ENCODE measurements at places on chromosomes 4 and X.

- no peaks in the 10 kb centered on the region for H3K27me3 ChIP-seq
- no peak overlapping the region for H3K27ac ChIP-seq
- H3K4me1 ChIP-seq, result no peaks in the 10 kb centered on the region
Measured at GRCh38 chr4:93319041-93319440, 509.5 kb upstream of the ATOH1 start.

DNA sequence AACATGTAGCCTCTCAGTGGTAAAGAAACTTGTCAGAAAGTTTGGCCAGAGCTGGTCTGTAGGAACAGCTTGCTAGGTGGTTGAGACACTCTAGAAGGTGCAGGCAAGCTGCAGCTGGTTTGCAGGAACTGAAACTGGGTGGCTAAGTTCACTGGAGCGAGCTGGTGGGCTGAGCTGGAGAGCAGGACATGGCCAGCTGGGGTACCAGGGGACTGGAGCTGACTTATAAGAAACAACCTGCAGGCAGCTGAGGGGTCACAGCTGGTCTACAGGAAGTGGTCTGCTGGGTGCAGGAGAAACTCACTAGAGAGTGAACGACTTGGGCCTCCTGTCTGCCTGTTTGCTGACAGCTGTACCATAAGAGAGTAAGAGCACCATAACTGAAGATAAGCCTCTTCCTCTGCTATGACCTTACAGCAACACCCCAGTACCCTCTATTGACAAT is 157.1 kb upstream of the LNX1 start:
- H3K36me3 ChIP-seq, result no peaks in the 10 kb centered on the region
- no peak overlapping the region for H3K27ac ChIP-seq
- H3K4me1 ChIP-seq, result no peaks in the 10 kb centered on the region
- peaks cover 8% of the 10 kb centered on the region for H3K27me3 ChIP-seq
- H3K4me3 ChIP-seq, result no peak overlapping the region

DNA sequence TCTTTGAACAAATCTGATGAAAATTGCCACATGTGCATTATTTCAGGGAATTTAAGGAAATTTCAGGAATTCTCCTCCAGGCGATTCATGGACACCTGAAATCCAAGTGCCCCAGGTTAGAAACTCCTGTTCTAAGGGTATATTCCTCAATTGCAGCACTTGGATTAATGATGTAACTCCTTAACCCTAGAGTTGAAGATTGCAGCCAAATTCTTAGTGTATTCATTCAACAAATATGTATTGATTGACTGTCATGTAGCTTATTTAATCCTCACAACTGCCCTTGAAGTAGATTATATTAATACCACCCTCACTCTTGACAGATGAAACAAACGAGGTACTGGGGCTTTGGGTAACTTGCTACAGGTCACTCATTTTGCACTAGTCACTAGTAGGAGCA is 11.3 kb downstream of the CETN2 start:
- no peaks in the 10 kb centered on the region for H3K4me1 ChIP-seq
- H3K36me3 ChIP-seq, result no peaks in the 10 kb centered on the region
- no peak for DNase-seq
- peaks cover 4% of the 10 kb centered on the region for H3K27me3 ChIP-seq

- no peaks in the 10 kb centered on the region for H3K27me3 ChIP-seq
- H3K4me1 ChIP-seq, result peaks cover 46% of the 10 kb centered on the region
- H3K36me3 ChIP-seq, result no peaks in the 10 kb centered on the region
- peak within 1 kb of the TSS; percentile 89 for H3K4me3 ChIP-seq
Measured at GRCh38 chr4:7043284-7044136, at the start of gene TADA2B. Gene TADA2B (plus strand): TSS chr4:7043372. CDS start chr4:7043580, 208 bp downstream.

DNA sequence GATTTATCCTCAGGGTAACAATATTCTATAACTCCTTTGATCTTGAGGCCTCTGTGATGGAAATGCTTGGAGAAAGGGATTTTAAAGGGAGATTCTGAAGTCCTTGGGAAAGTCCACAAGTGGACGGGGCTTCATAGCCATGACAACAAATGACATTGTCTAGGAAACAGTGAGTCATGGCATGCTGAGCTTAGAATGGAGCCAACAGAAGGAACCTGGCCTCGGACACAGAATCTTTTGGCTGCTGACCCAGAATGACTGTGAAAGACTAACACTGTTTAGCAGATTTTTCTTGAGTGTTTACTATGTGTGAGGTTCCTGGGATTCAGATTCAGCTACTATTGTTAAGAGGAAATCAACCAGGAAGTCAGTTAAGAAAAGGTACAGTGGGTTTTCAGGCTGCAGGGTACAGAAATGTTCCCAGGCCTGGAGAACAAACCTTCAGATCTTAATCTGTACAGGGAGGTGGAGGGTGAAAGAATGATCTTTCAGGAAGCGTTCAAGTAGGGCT is 18.1 kb upstream of the CXCL2 start:
- no peak for DNase-seq
- H3K27ac ChIP-seq, result no peak overlapping the region
- no peaks in the 10 kb centered on the region for H3K36me3 ChIP-seq
- H3K4me1 ChIP-seq, result no peaks in the 10 kb centered on the region
- H3K4me3 ChIP-seq, result no peak overlapping the region

GRCh38 chr4:151569650-151570049 is 160.7 kb downstream of the FHIP1A start:
- DNase-seq, result no peak
- H3K27me3 ChIP-seq, result peaks cover 11% of the 10 kb centered on the region
- H3K4me1 ChIP-seq, result no peaks in the 10 kb centered on the region
- no peak overlapping the region for H3K4me3 ChIP-seq
- H3K36me3 ChIP-seq, result no peaks in the 10 kb centered on the region
- H3K27ac ChIP-seq, result no peak overlapping the region

- peaks cover 21% of the 10 kb centered on the region for H3K27me3 ChIP-seq
- no peak overlapping the region for H3K27ac ChIP-seq
- no peak overlapping the region for H3K4me3 ChIP-seq
- H3K4me1 ChIP-seq, result peaks cover 2% of the 10 kb centered on the region
Measured at GRCh38 chr4:169774466-169775445, 17.0 kb upstream of the HPF1 start.

DNA sequence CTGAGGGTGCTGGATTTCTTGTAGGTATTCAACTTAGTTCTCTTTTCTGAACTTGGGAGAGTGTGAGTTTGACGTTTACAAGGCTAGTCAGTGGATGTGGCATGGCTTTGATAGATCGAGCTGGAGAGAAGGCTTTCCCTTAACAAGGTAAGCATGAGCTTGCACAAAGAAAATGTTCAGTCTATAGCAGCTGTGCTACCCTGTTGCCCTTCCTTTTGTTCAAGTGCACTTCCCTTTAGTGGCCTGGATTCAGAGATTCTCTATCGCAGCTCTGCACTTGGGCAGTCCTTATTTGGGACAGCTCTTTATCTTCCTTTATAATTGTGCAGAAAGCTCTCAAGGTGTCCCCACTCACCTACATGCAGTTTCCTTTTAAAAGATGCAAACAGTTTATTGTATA is 198.0 kb downstream of the ARHGAP24 start:
- no peaks in the 10 kb centered on the region for H3K27me3 ChIP-seq
- no peak for DNase-seq

- no peaks in the 10 kb centered on the region for H3K36me3 ChIP-seq
- H3K4me3 ChIP-seq, result no peak overlapping the region
- H3K27ac ChIP-seq, result no peak overlapping the region
- DNase-seq, result no peak
Measured at GRCh38 chr4:52016981-52017380, 3.2 kb downstream of the LRRC66 start.

DNA sequence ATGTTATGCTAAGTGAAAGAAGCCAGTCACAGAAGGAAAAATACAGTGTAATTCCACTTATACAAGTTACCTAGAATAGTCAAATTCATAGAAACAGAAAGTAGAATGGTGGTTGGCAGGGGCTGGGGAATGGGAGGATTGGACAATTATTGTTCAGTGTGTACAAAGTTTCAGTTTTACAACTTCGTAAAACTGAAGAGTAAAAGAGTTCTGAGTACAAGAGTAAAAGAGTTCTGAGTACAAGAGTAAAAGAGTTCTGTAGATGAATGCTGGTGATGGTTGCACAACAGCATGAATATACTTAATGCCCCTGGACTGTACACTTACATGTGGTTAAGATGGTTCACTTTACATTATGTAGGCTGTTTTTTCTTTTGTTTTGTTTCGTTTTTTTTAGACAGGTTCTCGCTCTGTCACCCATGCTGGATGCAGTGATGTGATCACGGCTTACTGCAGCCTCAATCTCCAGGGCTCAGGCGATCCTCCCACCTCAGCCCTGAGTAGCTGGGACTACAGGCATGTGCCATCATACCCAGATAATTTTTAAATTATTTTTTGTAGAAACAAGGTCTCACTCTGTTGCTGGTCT is 230.9 kb downstream of the SOWAHB start:
- no peak overlapping the region for H3K4me3 ChIP-seq
- no peak for DNase-seq
- no peaks in the 10 kb centered on the region for H3K36me3 ChIP-seq
- peaks cover 5% of the 10 kb centered on the region for H3K27me3 ChIP-seq

DNA sequence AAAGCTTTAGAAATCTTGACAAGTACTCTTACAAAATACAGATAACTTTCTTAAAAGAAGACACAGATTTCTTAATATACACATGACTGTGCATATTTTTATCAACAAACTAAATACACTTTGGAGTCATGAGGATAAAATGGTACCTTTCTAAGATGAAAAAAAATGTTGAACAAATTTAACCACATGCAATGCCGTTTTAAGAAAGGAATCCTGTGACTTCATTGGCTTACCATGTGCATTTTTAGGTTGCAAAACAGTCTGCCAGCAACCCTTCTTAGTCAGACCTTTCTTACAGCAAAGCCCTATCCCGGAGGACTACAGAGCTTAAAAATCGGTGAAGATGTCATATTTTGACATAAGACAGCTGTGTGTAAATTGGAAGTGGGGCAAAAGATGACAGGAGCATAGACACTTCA is 51.7 kb downstream of the GASK1B start:
- no peaks in the 10 kb centered on the region for H3K36me3 ChIP-seq
- no peaks in the 10 kb centered on the region for H3K4me1 ChIP-seq
- no peak overlapping the region for H3K27ac ChIP-seq

DNA sequence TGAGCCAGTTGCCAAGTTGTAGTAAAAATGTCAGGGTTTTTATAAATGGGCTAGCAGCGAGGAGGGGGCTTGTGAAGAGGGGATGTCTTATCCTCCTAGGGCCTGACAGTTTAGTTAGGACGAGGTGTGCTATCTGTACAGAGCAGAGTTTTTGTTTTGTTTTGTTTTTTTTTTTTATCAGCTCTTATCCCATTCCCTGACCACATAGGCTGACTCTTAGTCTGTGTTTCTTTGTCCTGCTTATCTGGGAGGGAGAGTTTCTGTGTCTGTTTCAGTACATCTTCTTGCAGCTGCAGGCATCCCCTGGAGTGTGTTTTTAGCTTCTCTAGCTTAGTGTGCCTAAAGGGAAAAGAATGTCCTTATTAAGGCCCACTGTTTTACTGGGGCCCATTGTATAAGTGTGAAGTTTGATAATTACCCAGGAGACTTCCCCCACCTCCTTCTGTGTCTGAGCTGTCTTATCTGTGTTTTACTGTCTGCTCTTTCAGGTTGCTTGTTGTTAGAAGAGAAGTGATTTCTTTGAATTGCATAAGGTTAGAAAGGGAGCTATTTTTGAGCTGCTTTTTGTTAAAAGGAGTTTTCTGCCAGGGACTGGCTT is 32.0 kb downstream of the PAGE2 start:
- no peak overlapping the region for H3K27ac ChIP-seq
- no peak for DNase-seq
- no peaks in the 10 kb centered on the region for H3K36me3 ChIP-seq
- no peak overlapping the region for H3K4me3 ChIP-seq
- peaks cover 28% of the 10 kb centered on the region for H3K4me1 ChIP-seq
- H3K27me3 ChIP-seq, result no peaks in the 10 kb centered on the region

DNA sequence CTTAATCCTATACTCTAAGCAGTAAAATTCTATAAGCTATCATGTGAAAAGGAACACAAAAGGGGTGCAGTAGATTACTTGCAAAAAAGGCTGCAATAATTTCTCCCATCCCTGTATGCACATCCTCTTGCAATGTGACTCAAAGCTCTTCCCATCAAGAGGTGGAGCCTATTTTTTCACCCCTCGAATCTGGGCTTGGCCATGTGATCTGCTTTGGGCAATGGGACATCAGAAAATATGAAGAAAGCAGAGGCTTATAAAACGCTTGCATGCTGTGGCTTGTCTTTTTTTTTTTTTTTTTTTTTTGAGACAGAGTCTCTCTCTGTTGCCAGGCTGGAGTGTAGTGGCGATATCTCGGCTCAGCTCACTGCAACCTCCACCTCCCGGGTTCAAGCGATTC is 33.0 kb downstream of the GEMIN8 start:
- H3K27me3 ChIP-seq, result no peaks in the 10 kb centered on the region
- H3K4me1 ChIP-seq, result no peaks in the 10 kb centered on the region
- H3K27ac ChIP-seq, result no peak overlapping the region
- DNase-seq, result no peak

DNA sequence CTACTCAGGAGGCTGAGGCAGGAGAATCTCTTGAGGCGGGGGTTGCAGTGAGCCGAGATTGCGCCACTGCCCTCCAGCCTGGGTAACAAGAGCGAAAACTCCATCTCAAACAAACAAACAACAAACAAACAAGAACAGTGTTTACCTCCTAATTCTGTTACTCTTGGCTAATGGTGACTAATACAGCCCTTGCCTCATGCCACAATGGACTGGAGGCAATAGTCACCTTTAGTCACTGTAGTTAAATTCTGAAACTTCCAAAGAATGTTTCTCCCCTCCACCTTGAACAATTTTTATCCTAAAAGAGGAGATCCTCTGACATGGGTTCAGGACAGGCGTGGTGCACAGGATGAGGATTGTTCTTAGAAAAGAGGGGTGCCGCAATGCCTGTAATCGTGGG is 241.2 kb upstream of the CTSO start:
- no peaks in the 10 kb centered on the region for H3K36me3 ChIP-seq
- no peak overlapping the region for H3K27ac ChIP-seq
- H3K4me1 ChIP-seq, result no peaks in the 10 kb centered on the region
- H3K27me3 ChIP-seq, result no peaks in the 10 kb centered on the region

- H3K27ac ChIP-seq, result no peak overlapping the region
- peaks cover 2% of the 10 kb centered on the region for H3K27me3 ChIP-seq
- DNase-seq, result no peak
- H3K4me1 ChIP-seq, result peaks cover 2% of the 10 kb centered on the region
- H3K4me3 ChIP-seq, result no peak overlapping the region
Measured at GRCh38 chr4:78764498-78764961, 11.6 kb upstream of the BMP2K start.

DNA sequence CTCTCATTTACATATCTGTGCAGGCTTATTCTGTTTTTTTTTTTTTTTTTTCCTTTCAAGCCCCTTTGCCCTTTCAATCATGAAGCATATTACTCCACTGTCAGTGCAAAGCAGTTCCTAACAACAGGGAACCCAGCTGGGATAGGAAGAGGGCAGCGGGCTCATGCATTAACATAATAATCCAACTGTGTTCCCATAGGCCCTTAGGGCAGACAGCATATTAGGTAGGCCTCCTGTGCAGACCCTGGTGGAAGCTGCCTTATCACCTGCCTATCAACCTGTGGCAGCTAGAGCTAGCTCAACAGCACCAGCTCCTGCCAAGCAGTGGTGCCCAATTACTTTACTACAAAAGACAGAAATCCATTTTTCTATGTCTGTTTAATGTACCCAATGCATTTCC is 49.3 kb downstream of the SLC10A7 start:
- no peak for DNase-seq
- no peak overlapping the region for H3K4me3 ChIP-seq
- no peak overlapping the region for H3K27ac ChIP-seq
- no peaks in the 10 kb centered on the region for H3K4me1 ChIP-seq

All from activated CD4-positive, alpha-beta memory T cell treated with anti-CD3 and anti-CD28 coated beads for 36 hours (primary cell).